ENCODE measurements at places on chromosomes 3 and 15.

- DNase-seq, result no peak
Measured at GRCh38 chr15:91980502-91981267, 127.2 kb downstream of the SLCO3A1 start.

- no peak for DNase-seq
Measured at GRCh38 chr3:74535281-74535680, 79.2 kb downstream of the CNTN3 start.

GRCh38 chr15:58228718-58229117, 90.5 kb downstream of the AQP9 start:
- DNase-seq, result no peak

GRCh38 chr3:54873059-54874010, 54.5 kb downstream of the LRTM1 start:
- DNase-seq, result no peak

- DNase-seq, result no peak
Measured at GRCh38 chr15:31101262-31102038, at the start of gene TRPM1. TSS of gene TRPM1 (minus strand) at chr15:31101725. CDS start at chr15:31081355, 20,370 bp downstream.

- no peak for DNase-seq
Measured at GRCh38 chr3:29576181-29576580, 295.3 kb downstream of the RBMS3 start.

DNA sequence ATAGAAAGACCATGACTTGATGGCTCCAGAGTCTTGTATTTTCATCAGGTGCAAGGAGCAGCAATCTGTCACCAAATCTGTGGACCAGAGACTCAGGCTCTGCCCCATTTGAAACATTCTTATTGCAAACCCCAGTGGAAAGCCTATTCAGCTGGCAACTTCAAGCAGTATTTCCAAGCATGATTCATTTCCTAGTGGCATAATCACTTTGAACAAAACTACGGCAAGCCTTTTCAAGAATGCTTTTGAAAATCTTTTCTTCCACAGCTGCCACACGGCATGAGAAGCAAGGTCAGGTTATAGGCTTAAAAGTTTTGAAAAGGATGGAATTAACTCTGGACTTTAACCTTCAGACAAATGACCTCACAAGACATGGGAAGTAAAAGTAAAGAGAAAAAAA, 122.0 kb upstream of the BFSP2 start:
- DNase-seq, result no peak

DNA sequence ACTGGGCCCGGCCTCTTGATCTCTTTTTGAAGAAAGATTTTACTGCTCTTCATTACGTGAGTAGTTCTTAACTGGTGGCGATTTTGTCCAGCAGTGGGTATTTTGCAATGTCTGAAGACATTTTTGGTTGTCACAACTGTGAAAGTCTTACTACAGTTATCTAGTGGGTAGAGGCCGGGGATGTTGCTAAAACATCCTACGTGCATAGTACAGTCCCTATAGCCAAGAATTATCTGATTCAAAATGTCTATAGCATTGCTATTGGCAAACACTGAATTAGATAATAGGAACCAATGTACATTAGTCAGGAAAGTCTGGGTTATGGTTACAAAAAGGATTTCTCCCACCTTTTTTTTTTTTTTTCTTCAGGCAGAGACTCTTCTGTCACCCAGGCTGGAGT, 38.1 kb downstream of the FOXL2 start:
- DNase-seq, result no peak

DNA sequence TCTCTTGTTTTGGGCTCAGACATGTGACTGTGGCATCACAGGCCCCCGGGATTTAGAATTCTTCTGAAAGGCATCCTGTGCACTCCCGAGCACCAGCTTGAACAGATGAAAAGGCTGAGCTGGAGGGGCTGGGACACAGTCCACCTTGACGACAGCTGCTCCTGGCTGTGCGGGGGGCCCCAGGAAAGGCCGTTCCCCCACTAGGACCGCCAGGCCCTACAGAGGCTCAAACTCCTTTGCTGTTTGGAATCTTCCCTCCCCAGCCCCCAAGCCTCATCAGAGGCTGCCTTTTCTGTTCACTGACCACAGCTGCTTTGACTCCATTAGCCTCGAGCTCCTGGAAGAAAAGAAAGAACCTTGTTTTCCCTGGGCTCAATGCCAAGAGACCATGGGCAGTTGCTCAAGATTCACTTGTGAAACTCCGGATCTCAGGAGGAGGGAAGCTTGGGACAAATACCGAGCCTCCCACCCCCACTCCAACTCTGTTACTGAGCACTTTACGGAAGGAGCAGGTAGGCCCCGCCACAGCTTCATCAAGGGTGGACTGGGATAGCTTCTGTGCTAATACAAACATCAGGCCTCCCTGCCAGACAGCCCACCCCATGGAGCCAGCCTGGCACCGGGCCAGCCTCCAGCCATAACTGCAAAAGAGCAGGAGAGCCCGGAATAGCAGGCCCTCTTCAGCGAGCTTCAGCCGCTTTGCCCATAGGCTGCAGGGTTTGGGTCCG, 15.7 kb downstream of the CIDEC start:
- peak; percentile 11 for DNase-seq

DNA sequence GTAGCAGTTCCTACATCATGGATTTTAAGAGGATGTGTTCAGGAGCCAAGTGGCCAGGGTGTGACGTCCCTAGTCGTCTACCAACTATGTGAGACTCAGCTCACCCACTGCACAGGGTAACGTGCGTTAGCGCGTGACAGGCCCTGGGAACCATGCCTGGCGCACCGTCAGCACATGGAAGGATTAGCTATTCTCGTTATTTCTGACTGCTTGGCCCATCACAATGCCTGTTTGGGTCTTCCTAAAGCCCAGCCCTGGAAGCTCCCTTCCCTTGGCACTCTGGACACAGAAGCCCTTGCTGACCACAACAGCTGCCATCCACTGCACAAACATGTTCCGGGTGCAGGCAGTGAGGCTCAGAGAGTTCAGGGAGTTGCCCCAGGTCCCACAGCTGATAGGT, 91.0 kb upstream of the RPL32 start:
- DNase-seq, result no peak

- DNase-seq, result peak; percentile 52
Measured at GRCh38 chr3:182259579-182259978, 533.7 kb upstream of the ATP11B start.

- DNase-seq, result no peak
Measured at GRCh38 chr3:136730595-136731273, 21.4 kb downstream of the STAG1 start.

- DNase-seq, result no peak
Measured at GRCh38 chr3:25313286-25313685, 114.8 kb upstream of the RARB start.

DNA sequence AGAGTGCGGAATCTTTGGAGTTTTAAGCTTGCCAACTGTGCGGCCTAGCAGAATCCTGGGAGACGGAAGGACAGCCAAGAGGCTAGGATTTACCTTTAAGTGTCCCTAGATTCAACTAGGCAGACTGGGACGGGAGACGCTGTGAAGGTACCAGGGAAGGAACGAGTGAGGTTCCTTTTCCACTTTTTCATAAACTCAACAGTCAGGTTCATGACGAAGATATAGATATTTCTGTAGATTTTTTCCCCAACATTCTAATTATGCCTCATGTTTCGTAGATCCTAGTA, 564 bp upstream of the GABPB1 start:
- DNase-seq, result no peak

- no peak for DNase-seq
Measured at GRCh38 chr3:114351123-114351821, 57.4 kb downstream of the TIGIT start.

GRCh38 chr3:181756645-181757297, 45.0 kb downstream of the SOX2 start:
- DNase-seq, result peak; percentile 25

Measured in DMS153 (cell line).